Activated T-helper 1 cell treated with anti-CD3 and anti-CD28 coated beads, Interleukin-12 subunit alpha, Interleukin-12 subunit beta, Interleukin-2, Interleukin-4 antibody, amounts not matched to agents 30 ng/mL and 10 ng/mL and 1 ng/mL, durations not matched to agents 14 hours and 24 hours and 36 hours (primary cell): ENCODE measurements at places on chromosomes 12 and 14. TPM values are rescaled to one million over a fixed set of nuclear protein-coding genes. Genes with fewer than 3 reads are reported as not detected.

- DNase-seq = no peak
- no peak overlapping the region for H3K27ac ChIP-seq
Observed at GRCh38 chr14:33045760-33046159, 107.1 kb downstream of the NPAS3 start.

GRCh38 chr14:31411218-31411727, 9.1 kb downstream of the HEATR5A start:
- H3K36me3 ChIP-seq = peaks cover 5% of the 10 kb centered on the region
- no peak for DNase-seq
- peaks cover 25% of the 10 kb centered on the region for H3K4me1 ChIP-seq
- no peak overlapping the region for H3K4me3 ChIP-seq

DNA sequence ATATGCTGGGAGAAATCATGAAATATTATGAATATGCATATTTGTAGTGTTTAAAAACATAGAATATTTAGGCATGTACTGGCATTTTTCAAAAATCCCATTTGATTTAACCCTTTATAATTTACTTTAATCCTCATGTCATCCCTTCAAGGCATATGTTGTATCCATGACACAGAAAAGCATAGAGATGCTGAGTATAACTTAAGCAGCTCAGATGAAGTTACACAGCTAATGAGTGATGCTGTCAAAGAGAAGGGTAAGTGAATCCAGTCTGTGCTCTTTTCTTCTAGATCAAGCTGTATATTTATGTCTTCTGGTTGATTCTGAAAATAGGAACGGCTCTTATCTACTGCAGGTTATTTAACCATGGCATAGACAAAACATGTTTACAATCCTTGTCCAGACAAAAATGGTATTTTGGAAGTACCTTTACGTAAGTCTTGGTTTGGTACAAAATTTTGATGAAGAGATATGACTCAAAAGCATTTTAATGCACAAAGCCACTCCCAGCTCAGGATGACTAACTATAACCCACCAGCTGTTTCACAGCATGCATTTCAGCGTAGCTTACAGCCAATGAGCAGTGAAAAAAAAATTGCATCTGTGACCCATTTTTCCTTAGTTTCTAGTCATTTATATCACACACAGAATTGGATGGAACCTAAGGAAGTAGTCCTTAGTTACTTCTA, 201.7 kb downstream of the STXBP6 start:
- H3K27me3 ChIP-seq = peaks cover 8% of the 10 kb centered on the region
- no peak overlapping the region for H3K27ac ChIP-seq
- no peak overlapping the region for H3K4me3 ChIP-seq
- H3K36me3 ChIP-seq = no peaks in the 10 kb centered on the region
- H3K4me1 ChIP-seq = no peaks in the 10 kb centered on the region

DNA sequence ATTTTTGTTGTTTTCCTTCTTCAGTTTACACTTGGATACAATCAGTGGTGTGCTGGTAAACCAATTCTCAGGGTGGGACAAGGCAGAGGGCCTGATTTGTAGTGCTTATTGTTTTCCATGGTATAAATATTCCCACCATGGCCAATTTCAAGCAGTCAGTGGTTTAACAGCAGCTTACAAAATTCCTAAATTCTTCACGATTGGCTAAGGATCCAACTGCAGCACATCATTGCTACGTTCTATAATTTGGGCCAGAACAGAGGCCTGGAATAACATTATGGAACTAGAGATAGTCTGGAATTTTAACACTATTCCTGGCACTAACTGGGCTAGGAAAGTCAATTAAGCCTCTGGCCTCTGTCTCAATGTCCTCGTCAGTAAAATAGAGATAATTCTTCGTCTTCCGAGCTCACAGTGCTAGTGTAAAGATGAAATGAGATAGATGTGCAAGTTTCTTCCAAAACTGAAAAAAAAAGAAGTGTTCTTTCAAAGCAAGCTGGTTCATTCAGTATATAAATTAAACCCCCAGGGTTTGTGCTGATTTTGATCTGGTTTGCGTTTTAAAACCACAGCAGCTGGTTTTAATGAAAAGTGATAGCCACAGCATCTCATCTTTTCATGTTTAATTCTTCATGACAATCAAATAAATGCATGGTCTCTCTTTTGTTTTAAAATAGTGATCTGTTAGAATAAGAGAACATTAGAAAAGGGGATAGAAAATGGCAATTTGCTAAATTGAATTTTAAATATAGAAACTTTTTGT, 104.1 kb downstream of the EPS8 start:
- H3K27ac ChIP-seq = no peak overlapping the region
- H3K4me1 ChIP-seq = no peaks in the 10 kb centered on the region
- DNase-seq = no peak
- H3K27me3 ChIP-seq = peaks cover 35% of the 10 kb centered on the region
- H3K4me3 ChIP-seq = no peak overlapping the region

GRCh38 chr12:110174373-110174996, 50.3 kb downstream of the IFT81 start:
- no peaks in the 10 kb centered on the region for H3K27me3 ChIP-seq
- no peaks in the 10 kb centered on the region for H3K36me3 ChIP-seq
- no peak for DNase-seq
- H3K27ac ChIP-seq = no peak overlapping the region
- no peak overlapping the region for H3K4me3 ChIP-seq
- no peaks in the 10 kb centered on the region for H3K4me1 ChIP-seq

Gene CLECL1
- 7.6 and 9.1 TPM in 2 replicates for total RNA-seq

DNA sequence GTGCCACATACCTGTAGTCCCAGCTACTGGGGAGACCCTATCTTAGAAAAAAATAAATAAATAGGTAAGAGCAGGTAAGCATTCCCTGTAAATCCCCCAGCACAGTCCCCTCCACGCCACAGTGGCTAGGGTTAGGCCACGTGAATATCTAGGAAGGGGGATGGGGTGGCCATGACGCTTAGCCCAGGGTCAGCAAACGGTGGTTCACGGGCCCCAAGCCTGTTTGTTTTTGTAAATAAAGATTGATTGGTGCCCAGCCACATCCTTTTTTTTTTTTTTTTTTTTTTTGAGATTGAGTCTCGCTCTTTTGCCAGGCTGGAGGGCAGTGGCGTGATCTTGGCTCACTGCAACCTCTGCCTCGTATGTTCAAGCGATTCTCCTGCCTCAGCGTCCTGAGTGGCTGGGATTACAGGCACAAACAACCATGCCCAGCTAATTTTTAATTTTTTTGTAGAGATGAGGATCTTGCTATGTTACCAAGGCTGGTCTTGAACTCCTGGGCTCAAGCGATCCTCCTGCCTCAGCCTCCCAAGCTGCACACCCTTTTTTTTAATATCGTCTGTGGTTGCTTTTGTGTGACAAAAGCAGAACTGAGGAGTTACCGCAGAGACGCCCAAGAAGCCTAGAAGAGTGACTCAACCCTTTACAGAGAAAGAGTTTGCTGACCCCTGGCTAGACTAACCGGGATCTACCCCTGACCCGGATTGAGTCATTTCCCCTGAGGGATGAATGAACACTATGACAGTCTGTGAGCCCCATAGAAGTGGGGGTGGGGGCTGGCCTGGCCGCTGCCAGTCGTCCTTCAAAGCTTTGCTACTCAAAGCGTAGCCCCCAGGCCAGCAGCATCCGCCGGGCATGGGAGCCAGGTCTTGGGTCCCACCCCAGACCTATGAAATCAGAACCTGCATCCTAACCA, 113.7 kb upstream of the NCOR2 start:
- no peak for DNase-seq
- peaks cover 9% of the 10 kb centered on the region for H3K27me3 ChIP-seq
- no peak overlapping the region for H3K27ac ChIP-seq
- no peak overlapping the region for H3K4me3 ChIP-seq

Gene ACVRL1
- not detected in 2 replicates for total RNA-seq

Gene SNAPC1
- total RNA-seq = 10.8 and 11.0 TPM in 2 replicates

Gene TAS2R42
- not detected in 2 replicates for total RNA-seq

Gene DDIT3
- total RNA-seq = 17.8 and 18.1 TPM in 2 replicates

GRCh38 chr12:71475280-71475679, 35.7 kb downstream of the LGR5 start:
- peaks cover 3% of the 10 kb centered on the region for H3K27me3 ChIP-seq
- DNase-seq = no peak
- no peak overlapping the region for H3K4me3 ChIP-seq
- H3K4me1 ChIP-seq = no peaks in the 10 kb centered on the region
- H3K27ac ChIP-seq = no peak overlapping the region
- H3K36me3 ChIP-seq = no peaks in the 10 kb centered on the region

- no peak for DNase-seq
- H3K27ac ChIP-seq = no peak overlapping the region
- H3K4me3 ChIP-seq = no peak overlapping the region
- no peaks in the 10 kb centered on the region for H3K36me3 ChIP-seq
- no peaks in the 10 kb centered on the region for H3K4me1 ChIP-seq
Observed at GRCh38 chr14:26984311-26985177, 386.7 kb upstream of the NOVA1 start.

DNA sequence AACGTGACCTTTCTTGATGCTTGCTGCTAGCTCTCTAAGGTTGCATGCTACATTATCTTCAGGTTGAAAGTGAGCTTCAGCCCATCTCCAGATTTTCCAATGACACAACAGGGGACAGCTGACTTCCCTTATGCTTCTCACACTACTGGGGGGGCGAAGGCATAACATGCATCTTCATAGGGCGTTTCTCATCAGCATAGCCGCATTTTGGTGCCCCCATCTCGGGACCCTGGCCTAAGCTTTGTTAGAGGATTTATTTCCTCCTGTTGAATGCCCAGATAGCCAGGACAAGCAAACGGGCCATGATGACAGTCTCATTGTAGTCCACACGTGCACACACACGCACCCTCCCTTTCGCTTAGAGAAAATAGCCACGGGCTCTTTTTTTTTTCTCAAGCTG, 30.7 kb downstream of the SSPN start:
- no peak overlapping the region for H3K4me3 ChIP-seq
- H3K27me3 ChIP-seq = peaks cover 35% of the 10 kb centered on the region
- H3K27ac ChIP-seq = no peak overlapping the region

Gene ENDOU
- not detected in 2 replicates for total RNA-seq

DNA sequence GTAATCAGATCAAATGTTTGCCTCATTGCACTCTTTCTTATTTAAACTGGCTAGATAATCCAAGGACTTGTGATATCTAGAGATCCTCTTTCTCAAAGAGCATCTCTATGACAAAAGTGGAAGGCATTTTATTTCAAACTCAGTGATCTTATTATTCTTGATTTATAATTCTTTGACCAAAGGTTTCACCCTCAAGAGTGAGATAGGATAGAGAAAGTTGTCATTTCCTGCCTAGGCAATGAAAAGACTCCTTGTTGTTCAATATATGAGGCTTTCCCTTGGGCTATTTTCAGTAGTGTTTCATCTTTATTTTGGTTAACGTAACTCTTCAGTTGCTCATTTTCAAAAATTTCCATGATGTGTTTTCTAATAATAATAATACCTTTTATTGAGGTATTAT, 18.0 kb upstream of the INSM2 start:
- H3K4me3 ChIP-seq = no peak overlapping the region
- H3K27ac ChIP-seq = no peak overlapping the region
- H3K4me1 ChIP-seq = no peaks in the 10 kb centered on the region
- no peaks in the 10 kb centered on the region for H3K36me3 ChIP-seq
- peaks cover 4% of the 10 kb centered on the region for H3K27me3 ChIP-seq
- no peak for DNase-seq

DNA sequence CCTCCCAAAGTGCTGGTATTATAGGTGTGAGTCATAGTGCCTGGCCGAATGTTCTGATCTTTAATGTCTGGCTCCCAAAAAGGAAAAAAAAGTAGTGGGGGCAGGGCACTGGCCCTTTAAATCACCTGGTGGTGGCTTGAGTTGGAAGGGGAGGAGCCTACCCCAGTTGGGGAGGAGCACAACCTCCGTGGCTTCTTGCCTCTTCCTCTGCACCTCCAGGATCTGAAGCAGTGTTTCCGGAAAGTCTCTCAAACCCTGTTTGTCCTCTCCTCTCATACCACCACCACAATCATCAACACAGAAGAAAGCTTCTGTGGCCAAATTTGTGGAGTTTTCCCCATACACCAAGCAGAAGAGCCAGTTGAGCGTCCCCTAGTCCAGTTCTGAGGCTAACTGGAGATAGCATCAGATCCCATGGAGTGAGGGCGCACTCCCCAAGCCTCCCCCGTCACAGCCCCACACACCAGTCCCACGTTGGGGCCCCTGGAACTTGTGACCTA, 24.3 kb upstream of the RCOR1 start:
- peak; percentile 64 for DNase-seq
- H3K27ac ChIP-seq = peak overlapping the region; percentile 93
- peak overlapping the region; percentile 43 for H3K4me3 ChIP-seq

DNA sequence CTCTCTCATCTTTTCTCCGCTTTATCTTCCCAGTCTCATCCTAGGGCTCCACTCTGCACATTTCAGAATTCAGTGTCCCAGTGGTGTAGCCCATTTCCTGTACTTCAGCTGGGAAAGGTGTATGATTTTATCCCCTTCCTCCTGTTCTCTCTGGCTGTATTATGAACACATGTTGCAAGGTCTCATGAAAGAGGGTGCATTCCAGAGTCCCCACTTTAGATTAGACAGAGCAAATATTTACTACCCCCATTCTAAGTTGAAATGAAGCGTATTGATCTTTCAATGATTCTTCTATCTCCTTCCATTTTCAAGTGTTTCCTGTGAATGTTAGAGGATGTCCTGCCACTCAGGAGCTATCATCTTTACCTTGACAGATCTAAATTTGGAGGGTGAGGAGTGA, 123.2 kb downstream of the WIF1 start:
- H3K36me3 ChIP-seq = no peaks in the 10 kb centered on the region
- no peaks in the 10 kb centered on the region for H3K27me3 ChIP-seq

Gene ASIC1
- total RNA-seq = 10.2 and 11.2 TPM in 2 replicates

Gene BAZ1A
- 75.0 and 83.7 TPM in 2 replicates for total RNA-seq

Gene IL22
- 3.4 TPM in 2 replicates for total RNA-seq

Gene MTERF2
- 3.9 and 5.2 TPM in 2 replicates for total RNA-seq

Gene TBX3
- total RNA-seq = not detected in 2 replicates

DNA sequence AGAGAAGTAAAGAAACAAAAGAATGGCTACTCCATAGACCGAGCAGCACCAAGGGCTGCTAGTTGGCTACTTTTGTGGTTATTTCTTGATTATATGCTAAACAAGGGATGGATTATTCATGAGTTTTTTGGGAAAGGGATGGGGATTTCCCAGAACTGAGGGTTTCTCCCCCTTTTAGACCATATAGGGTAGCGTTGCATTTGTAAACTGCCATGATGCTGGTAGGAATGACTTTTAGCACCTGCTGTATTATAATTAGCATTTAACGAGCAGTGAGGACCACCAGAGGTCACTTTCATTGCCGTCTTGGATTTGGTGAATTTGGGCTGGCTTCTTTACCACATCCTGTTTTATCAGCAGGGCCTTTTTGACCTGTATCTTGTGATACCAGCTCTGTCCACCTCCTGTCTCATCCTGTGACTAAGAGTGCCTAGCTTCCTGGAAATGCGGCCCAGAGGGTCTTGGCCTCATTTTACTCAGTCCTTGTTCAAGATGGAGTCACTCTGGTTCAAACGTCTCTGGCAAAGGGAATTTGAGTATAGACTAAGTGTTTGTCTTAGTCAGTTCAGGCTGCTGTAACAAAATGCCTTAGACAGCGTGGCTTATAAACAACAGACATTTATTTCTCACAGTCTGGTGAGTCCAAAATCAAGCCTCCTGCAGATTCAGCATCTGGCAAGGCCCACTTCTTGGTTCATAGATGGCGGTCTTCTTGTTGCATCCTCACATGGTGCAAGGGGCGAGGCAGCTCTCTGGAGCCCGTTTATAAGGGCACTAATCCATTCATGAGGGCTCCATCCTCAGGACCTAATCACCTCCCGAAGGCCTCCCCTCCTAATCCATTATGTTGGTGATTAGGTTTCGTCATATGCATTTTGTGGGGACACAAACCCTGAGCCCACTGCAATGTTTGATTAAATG, 348.3 kb upstream of the SFSWAP start:
- no peak overlapping the region for H3K27ac ChIP-seq
- H3K27me3 ChIP-seq = peaks cover 4% of the 10 kb centered on the region
- H3K36me3 ChIP-seq = no peaks in the 10 kb centered on the region
- no peaks in the 10 kb centered on the region for H3K4me1 ChIP-seq

Gene C12orf54
- not detected in 2 replicates for total RNA-seq
